ENCODE measurements at places on chromosomes 6 and 20. TPM values are rescaled to one million over a fixed set of nuclear protein-coding genes. Genes with fewer than 3 reads are reported as not detected.

DNA sequence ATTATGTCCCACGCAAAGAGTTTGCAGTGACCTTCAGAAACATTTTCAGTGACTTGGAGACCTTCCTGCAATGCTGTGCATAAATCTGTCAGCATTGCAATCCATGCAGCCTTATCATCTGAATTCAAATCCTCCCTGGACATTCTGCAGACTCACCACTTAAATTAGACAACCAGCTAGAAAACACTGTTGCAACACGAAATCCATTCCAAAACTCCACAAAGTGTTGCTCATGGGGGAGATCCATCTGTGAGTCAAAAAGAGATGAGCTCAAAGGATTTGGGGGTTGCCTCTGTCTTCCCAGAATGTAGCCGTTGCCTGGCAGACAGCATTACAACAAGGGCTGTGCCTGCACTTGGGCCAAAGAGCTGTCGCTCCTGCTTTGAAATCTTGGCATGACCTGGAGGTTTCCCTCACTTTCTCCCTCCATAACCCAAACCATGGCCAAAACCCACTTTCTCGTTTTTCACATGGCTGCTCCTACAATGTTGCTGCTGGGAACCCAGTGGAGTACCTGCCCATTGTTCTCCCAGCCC lies 163.5 kb upstream of the CDYL start:
- DNase-seq = no peak

DNA sequence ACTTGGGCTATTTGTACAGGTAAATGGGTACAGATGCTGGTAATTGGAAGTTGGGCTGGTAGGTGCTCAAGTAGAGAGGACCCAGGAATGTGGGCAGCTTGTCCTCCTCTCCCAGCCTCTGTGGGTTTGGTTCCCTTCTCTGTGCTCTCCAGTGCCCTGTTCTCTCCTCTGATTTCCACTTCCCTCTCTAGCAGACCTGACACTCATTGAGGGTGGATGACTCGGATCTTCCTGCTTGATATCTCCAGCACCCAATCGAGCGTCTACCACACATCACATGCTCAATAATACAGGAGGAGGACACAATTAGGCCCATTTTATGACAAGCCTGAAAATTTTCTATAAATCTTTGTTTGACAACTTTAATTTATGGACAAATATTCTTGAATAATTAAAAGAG lies 23.7 kb downstream of the CST1 start:
- DNase-seq = no peak

DNA sequence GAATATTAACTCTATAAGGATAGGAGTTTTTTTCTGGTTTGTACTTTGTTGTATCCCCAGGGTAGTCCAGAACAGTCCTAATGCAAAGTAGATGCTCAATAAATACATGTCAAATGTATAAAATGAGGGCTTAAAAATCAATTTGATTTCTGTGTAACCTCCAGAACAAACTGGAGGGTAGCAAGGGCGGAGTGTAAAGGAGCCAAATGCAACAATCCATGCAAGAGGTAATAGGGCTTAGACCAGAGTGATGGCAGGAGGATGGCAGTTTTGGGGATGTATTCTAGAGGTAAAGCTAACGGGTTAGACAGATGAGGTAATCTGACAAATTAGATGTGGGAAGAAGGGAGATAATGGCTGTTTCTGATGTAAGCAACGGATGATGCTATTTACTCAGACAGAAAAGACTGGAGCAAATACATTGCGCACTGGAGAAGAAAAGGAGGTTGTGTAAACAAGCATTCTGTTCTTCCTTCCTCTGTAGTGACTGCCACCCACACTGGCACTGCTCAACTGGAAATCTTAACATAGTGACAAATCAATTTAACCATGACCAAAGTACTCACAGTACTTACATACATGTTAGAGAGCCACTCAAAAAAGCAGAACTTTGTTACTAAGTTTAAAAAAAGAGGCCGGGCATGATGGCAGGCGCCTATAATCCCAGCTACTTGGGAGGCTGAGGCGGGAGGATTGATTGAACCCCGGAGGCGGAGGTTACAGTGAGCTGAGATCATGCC lies 2.0 kb downstream of the ZNF318 start:
- no peak for DNase-seq

The DEFB124 gene
- total RNA-seq = not detected

The GTF2H4 gene
- 10.4 TPM for total RNA-seq

The SPATS1 gene
- total RNA-seq = not detected

The HIVEP1 gene
- 27.2 TPM for total RNA-seq

All from breast epithelium (tissue), 4 donors.